GM12892 (cell line): ENCODE measurements at places on chromosomes 6 and 20.

DNA sequence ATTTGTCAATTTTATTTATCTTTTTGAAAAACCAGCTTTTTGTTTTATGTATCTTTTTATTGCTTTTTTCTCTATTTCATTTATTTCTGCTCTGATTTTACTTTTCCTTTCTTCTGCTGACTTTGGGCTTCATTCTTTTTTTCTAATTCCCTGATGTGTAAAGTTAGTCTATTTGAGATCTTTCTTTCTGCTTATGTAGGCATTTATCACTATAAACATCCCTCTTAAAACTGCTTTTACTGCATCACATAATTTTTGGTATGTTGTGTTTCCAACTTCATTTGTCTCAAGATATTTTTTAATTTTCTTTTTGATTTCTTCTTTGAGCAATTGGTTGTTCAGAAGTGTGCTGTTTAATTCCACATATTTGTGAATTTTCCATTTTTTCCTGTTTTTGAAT is 174.8 kb downstream of the SLC24A3 start:
- no peak for DNase-seq

DNA sequence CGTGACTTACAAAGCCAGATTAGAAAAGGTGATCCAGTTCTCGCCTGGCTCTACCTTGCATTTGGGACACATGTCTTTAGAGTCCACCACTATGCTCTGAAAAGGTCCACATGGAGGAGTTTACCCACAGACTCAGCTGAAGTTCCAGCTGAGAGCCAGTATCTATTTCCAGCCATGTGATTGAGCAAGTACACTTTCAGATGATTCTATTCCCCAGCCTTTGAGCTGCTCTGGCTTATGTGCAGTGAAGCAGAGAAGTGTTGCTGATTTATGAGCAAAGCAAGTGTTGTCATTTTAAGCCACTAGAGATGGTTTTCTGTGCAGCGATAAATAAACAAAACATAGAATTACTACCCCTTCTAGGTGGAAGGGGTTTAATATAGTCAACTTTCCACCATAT is 520.8 kb upstream of the RNF217 start:
- no peak for DNase-seq

- no peak for DNase-seq
Measured at GRCh38 chr6:5617179-5617578, 355.9 kb downstream of the FARS2 start.

GRCh38 chr6:95091823-95092436 is 485.4 kb upstream of the MANEA start:
- DNase-seq: no peak

DNA sequence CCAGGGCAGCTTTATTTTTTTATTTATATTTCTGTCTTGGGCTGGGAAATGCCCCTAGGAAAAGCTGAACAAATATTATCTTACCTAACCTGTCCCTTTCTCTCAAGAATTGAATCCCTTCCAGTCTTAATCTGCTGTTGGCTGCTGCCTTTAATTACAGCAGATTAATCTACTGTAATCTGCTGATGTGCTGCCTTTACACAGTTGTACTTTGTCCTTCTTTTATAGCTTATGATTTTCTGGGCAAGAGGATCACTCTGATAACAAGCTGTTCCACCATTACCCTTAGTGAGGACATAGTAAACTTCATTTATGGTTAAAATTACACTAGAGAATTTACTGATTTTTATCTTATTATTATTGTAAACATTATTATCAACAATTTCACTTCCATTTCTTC is 234.5 kb upstream of the MAN1A1 start:
- DNase-seq: no peak

DNA sequence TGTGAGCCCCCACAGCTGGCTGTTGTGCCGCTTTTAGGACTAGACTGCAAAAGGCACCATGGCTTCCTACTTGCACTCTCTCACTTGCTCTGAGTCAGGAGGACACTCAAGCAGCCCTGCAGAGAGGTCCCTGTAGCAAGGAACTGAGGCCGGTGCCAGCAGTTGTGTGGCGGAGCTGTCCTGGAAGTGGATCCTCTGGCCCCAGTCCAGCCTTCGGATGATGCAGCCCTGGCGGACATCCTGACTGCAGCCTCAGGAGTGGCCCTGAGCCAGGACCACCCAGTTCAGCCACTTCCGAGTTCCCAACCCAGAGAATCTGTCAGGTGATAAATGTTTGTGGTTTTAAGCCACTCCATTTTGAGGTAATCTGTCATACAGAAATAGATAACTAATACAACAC is 17.5 kb downstream of the CTCFL start:
- no peak for DNase-seq

GRCh38 chr20:20529597-20529996 is 161.7 kb downstream of the INSM1 start:
- DNase-seq: no peak

- no peak for DNase-seq
Measured at GRCh38 chr20:10300582-10301446, 82.2 kb downstream of the SNAP25 start.

DNA sequence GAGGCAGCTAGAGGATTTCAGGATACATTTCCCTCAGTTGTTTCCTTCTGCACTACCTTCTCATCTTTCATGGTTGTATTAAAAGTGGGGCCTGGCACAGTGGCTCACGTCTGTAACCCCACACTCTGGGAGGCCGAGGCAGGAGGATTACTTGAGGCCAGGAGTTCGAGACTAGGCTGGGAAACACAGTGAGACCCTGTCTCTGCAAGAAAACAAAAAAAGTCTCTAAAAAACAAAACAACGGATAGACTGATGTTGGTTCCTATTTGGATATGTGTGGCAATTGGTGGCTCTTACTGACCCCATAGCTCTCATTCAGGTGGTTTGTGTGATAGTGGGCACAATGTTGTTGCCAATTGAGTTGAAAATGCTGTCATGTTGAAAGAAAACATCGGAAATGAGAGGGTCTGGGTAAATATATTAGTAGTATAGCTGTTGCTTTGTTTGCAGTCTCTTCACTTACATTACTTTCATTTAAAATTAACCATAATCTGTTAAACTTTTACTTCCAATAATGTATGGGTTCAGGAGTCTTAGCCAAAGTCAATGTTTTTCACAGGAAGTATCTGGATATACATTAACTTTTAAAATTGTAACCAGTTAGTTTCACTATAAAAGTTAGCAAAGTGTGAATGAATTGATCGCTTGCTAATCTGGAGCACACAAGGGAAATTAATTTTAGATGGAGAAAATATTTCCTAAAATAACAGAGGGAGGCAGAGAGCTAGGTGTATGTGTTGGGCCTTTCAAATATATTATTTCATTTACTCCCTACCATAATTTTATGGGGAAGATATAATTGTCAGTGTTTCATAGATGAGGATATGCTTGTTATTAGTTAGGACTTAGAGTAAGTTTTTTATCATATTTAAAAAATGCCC is 31.1 kb downstream of the UTRN start:
- DNase-seq: no peak

DNA sequence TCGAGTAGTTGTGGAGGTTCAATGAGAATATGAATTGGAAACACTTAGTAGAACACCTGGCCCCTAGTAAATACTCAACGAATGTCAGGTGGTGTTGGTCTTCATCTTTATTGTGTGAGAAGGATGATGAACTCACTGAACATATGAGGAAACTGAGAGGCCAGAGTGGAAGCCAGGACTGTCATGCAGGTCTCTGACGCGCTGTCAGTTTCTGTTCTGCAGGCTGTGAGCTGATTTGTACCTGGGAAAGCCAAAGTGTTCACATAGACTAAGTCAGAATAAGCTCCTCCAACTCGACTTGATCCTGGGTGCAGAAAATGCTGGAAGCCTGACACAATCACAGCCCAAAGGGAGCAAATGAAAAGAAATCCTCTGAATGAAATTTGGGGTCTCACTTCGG is 222.2 kb downstream of the LY86 start:
- DNase-seq: no peak

DNA sequence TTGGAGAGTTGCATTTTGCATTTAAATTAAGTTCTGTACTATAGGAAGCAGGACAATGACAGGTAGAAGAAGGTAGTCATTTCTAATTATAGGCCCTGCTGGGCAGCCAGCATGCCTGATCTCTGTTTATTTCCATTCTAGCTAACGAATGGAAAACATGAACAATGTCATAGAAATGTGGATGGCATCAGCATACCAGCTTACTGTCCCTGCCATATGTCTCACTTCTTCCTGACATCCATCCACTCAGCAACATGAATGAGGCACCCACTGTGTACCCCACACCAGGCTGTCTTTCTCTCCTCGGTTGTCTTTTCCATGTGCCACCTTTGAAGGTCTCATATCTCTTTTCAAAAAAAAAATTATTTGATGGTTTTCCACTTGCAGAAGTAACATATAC is 11.1 kb downstream of the ADTRP start:
- no peak for DNase-seq

DNA sequence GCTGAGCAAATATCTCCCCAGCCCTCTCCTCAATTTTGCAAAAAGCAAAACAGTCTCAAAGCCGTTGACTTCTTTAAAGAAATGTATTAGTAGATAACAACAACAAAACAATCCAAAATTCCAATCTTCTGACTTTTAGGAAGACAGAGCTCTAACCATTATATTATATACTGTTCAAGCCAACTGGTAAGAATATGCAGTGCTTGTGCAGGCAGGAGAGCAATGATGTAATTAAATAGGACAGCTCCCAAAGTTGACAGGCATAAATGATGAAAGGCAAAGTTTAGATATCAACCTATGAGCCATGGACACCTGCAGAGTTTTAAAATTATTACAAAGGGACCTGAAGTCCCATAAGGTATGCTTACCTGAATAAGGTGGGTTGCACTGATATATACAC is 16.6 kb upstream of the CEP85L start:
- no peak for DNase-seq

GRCh38 chr6:38024908-38025307 is 205.4 kb downstream of the ZFAND3 start:
- no peak for DNase-seq

- DNase-seq: peak; percentile 81
Measured at GRCh38 chr6:150866147-150866990, 867 bp downstream of the MTHFD1L start.

DNA sequence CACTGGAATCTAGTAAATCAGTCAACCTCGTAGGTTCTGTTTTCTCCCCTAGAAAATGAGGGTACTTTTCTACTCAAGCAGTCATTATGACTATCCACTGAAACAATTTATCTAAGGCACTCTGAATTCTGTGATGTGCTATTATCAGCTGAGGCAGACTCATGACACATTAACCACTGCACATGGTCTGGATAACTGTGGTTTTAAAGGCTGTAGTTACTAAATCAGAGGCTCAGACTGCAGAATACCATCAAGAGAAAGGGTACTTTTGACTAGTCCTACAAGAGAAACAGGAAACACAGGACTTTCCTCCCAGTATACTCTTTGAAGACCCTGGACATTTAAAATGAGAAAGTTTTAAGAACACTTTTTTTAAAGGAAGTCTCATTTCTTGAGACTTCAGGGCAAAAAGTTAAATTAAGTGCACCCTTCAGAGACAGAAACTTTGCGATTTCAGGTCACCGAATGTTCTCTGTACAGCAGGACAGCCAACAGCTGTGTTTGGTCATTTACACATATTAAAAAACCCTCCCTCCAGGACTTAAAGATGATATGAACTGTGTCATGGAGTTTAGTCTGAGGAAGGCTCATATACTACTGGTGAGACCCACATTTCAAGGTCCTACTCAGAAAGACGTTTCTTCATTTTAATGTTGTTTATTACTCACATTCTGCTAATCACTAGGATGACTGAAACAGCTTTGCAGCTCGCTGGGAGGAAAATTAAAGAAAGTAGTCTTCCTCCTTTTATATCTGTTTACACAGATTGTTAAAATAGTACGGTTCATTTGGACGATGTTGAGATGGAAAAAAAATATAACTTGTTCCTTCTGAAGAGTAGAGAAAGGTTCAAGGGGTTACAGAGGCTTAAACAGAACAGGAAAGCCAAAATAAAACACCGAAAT is 19.9 kb downstream of the ATXN1 start:
- DNase-seq: no peak

GRCh38 chr6:13718123-13718458 is 6.5 kb upstream of the RANBP9 start:
- no peak for DNase-seq

- peak; percentile 70 for DNase-seq
Measured at GRCh38 chr6:142926494-142927270, 18.3 kb downstream of the HIVEP2 start.

DNA sequence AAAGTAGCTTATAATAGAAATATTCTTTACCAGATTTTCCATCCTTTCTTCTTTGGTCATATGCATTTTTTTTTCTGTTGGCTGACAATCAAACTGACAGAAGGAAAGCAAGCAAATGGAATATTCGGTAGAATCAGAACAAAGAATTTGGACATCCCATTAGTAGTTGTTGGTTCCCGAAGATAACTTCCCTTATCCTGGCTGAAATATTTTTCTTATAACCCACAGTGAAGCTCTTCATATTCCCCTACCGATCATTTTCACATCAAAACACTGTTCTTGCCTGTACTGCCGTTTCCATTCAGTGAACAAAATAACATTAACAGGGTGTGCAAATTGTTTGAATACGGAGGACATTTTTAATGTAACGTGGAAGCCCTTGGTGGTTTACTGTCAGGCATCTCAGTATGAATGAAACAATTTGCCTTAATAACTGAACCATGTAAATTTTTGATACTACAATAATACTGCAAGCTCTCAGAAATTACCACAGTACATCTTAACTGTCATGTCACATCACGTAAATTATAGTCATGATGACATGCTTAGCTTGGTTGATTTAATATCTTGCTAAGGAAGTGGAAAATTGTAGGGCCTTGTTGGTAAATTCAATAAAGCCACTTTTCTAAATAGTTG is 311.5 kb downstream of the LAMA2 start:
- DNase-seq: no peak
